ENCODE measurements at places on chromosomes 7 and 10. TPM values are rescaled to one million over a fixed set of nuclear protein-coding genes. Genes with fewer than 3 reads are reported as not detected.

Gene AMZ1
- 0.54 TPM for total RNA-seq

Gene SDK1
- total RNA-seq = 1.6 TPM

Gene MCMBP
- 64.4 TPM for total RNA-seq

Gene ACBD7
- 1.1 TPM for total RNA-seq

Gene AFAP1L2
- under 0.01 TPM for total RNA-seq

Gene RBP4
- total RNA-seq = not detected

DNA sequence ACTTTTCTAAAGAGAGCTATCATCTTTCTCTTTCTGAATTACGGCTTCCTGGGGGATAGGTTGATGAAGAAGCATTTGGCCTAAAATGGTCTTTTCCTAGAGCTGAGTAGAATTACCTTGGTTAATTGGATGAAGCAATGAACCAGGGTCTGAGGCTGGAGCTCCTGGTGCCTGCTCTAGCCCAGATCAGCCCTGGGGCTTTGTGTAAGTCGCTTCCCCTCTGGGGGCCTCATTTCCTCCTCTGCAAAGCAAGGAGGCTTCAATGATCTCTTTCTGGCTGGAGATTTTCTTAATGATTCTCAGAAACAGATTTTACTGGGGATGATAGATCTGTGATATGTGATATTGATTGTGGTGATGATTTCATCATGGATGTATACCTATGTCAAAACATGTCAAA lies 3.5 kb upstream of the CPA2 start:
- DNase-seq = no peak

- peak; percentile 84 for DNase-seq
These were observed 55.9 kb downstream of the UPF2 start for GRCh38 chr10:11986593-11987216.

DNA sequence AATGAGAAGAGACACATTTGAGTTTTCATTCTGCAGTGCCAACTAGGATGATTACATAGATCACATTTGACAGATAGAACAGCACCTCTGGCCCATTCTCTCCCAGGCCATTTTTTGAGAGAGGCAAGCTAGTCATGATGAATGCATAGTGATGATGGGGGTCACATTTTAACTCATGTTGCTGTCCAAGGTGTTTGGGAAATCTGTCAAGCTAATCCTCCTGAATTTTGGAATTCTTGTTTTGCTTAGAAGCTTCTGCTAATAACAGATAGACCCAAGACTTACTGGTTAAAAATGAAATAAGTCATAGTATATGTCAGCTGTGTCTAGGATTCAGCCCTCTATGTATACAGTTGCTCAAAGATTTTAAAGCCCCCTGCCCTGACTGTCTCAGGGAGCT lies 101.0 kb downstream of the PTPN20 start:
- DNase-seq = no peak

GRCh38 chr7:931871-932650 lies 22.4 kb downstream of the ADAP1 start:
- DNase-seq = no peak

GRCh38 chr7:127895814-127896280 lies 135.4 kb downstream of the LRRC4 start:
- no peak for DNase-seq

DNA sequence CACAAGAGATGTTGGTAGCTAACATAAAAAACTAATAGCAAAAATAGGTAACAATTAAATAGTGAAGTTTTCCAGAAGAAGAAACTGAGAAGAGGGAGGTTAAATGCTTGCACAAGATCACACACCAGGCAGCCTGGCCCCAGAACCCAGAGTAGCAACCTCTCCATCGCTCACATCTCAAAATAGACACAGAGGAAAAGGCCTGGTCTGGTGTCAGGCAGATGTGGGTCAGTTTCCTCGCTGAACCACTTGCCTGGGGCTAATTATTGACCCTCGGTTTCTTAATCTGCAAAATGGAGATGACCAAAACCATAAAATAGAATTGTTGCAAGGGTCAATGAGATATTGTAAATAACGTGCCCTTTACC lies 44.5 kb upstream of the STK17A start:
- no peak for DNase-seq

GRCh38 chr7:156002362-156003066 lies 190.3 kb upstream of the SHH start:
- no peak for DNase-seq

DNA sequence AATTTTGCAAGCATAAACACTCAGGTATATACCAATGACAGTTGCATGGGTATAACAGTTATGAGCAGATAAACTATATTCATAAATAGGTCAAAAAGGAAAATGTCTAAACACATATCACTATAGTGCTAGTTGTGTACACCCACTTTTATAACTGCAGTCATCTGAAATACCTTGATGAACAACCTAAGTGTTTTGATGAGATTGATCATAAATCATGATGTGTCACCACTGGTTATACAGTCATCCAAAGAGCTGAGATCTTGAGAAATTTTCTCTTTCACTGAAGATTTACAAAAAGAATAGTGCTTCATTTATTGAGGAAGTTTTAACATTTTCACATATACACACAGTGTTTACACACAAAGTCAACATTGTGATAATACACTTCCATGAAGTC lies 78.6 kb upstream of the SLC25A13 start:
- DNase-seq = peak; percentile 7

DNA sequence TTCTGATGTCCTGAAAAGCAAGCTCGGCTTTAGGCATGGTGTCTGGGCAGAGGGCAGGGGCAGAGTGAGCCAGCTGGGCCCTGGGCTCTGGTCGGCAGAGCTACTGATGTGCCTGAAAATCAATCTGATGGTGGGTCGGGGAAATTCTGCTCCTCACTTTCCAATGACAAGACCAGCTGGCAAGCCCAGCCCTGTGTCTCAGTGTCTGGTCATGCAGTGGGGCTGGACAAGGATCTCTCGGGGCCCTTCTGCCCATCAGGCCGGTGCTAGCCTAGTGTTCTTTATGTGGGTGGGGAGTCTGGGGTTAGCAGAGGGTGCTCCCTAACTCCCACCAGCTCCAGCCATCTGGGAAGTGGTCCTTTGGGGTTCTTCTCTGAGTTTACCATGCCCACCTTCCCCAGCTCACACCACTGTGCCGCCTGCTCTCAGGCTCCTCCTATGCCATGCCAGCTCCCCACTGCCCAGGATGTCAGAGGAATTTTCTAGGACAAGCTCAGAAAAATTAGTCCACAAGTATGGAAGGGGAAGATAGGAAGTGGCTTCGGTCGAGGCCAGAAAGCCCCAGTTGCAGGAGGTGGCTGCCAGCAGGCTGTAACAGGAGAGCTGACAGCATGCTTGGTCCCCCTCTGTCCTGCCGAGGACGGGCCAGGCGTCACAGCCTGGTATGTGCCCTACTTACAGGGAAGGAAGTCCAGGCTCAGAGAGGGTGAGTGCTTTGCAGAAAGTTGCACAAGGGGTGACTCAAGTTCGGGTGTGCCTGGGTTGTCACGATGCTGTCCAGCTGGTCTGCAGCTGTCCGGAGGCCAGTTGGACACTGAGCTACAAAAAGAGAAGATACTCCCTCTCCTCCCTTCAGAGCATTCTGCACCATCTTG lies 135.2 kb downstream of the ADCY1 start:
- DNase-seq = peak; percentile 47

DNA sequence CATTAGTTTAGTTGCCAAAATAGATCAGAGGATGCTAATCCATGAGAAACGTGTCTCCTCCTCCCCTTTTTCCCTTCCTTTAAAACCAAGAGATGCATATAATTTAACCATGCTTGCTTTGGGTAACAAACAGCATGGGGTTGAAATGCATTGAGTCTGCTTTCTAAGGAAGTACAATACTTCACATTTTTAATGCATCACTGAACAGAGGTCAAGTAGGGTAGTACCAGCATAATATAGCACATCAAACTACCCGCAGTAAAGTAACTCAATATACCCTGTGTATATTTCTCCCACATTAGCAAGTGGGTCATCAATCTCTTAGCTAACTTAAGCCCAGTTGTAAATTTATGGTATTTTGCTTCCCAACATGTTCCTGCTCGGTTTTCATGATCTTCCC lies 239.3 kb upstream of the SEMA3C start:
- no peak for DNase-seq

Data from IMR-90 (cell line).